H54 (cell line): ENCODE measurements at places on chromosomes 5 and 9.

DNA sequence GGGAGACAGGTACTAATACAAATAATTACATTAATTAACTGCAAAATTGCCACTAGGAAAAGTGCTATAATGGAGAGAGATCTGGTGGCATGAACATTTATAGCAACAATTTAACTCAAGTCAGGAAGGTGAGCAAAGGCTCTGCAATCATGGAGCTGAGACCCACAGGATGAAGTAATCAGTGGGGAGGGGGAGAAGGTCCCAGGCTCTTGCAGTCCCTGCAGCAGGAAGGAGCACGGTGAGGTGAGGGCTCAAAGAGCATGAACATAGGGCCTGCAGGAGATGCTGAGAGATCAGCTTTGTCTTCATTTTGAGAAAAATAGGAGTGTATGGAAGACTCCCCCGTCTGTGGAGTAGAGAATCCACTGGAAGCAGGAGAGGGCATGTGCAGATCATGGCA lies 6.5 kb downstream of the PTPN3 start:
- DNase-seq, result no peak

GRCh38 chr9:125810161-125810560 lies 63.0 kb downstream of the PBX3 start:
- no peak for DNase-seq

DNA sequence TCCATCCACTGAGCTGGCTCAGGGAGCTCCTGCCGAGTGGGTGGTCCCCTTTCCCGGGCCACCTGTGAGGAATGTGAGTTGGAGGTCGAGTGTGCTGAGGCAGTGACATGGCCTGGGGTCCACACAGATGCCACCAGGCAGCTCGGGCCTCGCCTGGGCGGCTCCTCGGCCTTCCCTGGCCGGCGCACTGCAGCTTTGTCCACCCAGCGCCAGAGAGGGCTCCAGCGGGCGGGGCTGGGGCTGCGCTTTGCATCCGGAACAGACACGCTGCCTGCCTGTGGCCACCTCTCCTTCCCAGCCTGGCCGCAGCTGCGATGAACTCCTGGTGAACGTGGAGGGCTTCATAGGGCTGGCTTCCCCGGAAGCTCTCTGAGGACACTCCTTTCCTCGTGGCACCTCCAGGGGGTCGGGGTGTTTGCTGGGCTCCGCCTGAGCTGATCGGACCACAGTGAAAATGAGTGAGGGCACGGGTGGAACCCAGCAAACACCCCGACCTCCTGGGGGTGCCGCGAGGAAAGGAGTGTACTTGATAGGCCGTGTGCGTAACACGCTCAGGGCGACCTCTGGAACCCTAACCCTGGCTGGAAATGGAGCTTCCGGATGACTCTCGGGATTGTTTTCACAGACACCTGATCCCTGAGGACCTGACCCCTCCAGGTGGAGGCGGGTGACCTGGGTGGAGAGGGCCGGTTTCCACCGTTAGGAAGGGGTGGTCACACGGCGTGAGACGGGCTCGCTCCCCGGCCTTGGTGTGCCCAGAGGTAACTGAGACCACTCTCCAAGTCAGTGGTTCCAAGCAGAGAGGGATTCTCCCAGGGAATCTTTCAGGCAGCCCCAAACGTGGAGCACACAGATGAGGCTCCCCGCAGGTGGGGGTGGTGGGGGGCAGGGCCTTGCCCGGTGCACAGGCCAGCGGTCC lies 31.8 kb upstream of the RXRA start:
- no peak for DNase-seq

DNA sequence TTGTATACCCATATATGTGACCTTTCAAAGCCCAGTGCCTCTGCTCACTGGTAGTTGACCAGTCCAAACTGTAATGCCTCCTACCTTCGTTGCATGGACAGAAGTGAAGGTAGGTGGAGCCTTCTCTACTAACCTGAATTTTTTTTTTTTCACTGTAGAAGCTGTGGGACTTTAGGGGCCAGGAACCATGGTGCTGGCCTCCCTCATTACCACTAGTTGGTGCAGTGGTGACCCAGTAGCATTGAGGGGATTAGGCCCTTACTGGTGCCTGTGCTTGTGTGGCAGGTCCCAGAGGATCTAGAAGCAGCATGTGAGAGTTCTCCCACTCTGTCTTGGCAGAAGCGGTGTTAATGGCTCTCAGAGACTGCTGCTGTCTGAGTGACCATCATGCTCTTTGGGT lies 2.3 kb downstream of the RALGPS1 start:
- no peak for DNase-seq

DNA sequence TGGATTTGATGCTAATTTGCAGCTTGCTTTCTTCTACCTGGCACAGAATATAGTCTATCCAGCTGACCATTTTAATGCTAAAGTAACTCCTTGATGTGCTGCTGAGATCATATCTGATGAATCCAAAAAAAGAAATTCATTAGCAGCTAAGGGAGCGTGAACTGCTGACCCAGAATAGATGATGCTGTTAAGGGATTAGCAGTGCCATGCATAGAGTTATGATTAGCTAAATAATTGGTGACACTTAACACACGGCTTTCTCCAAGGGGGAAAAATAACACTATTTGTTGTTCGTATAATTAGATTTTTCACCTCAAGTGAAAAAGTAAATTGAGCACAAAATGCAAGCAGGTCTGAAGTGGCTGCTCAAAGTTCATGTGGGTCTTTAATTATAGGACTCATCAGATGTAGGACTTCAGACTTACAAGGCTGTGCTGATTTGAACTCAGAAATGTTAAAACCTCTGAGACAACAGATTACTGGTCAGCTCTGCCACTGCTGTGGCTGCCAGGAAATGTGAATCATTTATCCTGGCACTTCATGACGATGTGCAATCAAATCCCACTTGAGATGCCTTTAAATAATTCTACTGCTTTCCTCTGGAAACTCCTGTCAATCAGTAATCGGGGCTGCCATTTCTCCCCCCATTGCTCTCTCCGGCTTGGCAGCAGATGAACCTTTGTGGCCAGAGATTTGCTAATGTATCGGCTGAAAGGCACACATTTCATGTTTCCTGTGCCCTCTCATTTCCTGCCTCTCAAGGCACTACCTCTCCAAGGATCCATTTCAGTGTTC lies 291.6 kb upstream of the C9orf72 start:
- DNase-seq, result peak; percentile 19

DNA sequence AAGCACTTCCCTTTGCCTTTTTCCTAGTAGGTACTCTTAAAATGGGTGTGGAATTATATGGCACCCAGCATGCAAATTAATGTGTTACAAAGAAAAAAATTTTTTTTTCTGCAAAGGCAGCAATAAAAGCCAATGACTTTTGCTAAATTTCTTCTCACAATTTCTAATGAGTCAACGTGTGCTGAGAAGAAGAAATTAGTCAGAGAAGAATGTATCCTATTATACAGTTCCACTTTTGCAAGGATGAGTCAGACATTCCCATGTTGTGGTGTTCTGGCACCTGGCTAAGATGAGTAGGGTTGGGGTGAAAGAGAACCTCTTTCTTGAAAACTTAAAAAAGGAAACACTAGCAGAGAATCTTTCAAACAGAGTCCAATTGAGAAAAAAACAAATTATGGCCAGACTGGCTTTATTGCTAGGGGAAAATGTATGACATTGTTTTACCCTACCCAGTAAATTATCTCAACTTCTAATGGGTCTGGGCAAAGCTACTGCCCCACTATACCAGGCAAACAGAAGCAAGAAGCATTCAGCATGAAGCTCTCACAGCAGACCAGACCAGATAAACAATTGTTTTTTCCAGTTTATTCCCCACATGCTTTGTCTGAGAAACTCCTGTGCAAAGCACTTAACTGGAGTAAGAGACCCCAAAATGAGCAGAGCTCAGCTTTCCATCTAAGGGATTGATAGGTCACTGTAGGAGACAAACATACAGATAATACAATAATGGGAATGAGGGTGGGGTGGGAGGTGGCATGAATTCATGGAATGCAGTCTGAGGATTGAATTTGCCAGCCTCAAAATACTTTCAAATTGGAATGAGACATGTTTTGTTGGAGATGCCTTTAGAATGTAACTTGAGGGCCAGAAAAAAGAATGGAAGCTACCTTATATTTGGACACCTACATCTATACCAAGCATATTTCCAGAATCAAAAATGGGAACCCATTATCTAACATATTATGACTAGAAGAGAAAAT lies 220.8 kb upstream of the RFX3 start:
- peak; percentile 74 for DNase-seq

DNA sequence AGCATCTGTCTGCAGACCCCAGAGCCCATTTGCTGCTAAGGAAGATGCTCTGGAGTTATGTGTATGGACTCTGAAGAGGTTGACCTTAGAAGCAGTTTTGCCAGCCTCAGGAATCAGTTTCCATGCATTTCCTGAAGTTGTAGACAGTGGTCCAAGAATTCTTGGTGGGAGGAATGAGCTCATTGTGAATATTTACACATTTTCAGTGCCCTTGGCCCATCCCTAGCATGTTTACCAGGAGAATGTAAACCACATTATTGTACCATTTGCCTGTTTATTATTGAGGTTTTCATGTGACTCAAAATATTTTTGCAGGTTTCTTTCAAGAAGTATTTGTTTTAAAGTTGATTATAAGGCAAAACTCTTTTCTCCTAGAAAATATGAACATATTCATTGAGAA lies 93.8 kb downstream of the NXNL2 start:
- DNase-seq, result no peak

DNA sequence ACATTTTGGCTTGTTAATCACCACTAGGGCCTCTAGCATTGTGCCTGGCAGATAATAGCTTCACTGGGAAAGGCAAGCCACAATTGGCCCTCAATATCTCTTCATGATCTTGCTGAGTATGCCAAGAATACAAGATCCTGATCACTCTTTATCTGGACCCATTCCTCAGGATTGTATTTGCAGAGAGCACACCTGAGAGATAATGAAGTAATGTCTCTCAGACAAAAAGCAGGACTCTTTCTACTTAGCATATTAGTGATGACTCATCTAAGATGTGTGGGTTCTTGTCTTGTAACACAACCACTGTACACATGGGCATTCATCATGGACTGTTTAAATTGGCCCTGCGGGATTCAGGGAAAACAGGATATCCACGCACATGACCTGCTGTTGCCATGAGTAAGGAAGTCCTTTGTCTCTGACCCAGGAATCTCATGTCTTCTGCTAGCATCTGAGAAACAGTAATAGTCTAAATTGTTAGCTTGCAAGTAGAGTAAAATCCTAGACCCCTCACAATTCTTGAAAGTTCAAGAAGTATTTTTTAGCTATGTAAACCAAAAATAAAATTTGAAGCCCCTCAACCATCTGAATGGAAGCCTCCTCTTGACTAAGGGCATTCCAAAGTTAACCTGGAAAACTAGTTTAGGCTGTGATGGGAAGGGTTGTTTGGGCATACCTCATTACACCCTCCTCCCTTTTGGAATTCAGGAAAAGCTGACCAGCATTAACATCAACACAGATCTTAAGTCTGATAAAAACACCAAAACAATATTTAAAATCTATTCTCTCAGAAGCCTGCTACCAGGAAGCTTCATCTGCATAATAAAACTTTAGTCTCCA lies 28.0 kb upstream of the NFIL3 start:
- no peak for DNase-seq

- DNase-seq, result no peak
These were observed 6.7 kb downstream of the ADAMTSL1 start for GRCh38 chr9:18480662-18481093.

DNA sequence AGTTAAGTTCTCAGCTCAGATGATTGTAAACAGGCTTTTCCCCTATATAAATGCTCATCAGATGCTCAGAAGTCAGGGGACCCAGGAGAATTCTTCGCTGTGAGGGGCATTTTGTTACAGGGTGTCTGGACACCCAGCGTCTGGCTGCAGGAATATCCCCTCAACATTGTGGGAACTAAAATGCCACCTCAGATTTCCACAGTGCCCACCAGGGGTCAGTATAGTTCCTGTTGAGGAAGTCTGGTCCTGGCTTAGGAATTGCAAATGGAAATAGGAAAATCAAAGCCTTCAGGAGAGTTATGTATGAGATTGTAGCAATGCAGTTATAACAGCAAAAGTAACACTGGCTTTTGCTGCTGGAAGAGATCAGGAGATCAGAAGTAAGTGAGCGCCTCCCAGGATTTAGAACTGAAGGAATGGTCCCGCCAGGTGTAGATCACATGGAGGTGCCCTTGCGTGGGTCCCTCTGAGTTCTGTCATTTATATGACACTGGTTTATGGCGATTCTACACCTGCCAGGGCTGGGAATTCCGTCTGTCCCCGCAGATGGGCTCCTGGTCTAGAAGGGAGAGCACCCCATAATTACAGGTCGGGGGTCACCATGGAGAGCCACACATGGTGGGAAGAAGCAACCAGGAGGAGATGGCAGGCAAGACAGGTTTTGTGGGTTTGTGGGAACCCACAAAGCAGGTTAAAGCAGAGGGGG lies 47.1 kb upstream of the CTSL start:
- peak; percentile 80 for DNase-seq

GRCh38 chr9:127833555-127833954 lies 20.9 kb downstream of the ENG start:
- no peak for DNase-seq

GRCh38 chr5:43191740-43192557 lies at the start of gene NIM1K:
Gene NIM1K (plus strand): TSS chr5:43192225. CDS start chr5:43245776, 53,551 bp downstream.
- no peak for DNase-seq

- no peak for DNase-seq
These were observed 11.7 kb downstream of the PALM2AKAP2 start for GRCh38 chr9:109791747-109792146.

DNA sequence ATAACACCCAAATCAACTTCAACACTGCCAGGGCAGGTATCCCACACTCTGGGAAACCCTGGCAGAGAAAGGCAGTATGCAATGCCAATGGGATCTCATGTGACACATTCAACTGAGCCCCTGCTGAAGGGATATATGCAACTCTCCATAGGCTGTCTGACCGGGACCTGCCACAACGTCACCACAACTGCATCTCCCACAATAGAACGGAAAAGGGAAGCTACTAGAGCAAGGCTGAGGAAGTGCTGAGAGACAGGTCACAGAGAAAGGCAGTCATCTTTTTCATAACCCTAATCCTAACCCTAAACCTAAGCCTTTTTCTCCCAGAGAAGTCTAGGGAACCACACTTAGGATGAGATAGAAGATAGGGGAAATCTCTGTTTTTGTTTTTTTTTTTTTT lies 345.9 kb upstream of the CD180 start:
- no peak for DNase-seq

DNA sequence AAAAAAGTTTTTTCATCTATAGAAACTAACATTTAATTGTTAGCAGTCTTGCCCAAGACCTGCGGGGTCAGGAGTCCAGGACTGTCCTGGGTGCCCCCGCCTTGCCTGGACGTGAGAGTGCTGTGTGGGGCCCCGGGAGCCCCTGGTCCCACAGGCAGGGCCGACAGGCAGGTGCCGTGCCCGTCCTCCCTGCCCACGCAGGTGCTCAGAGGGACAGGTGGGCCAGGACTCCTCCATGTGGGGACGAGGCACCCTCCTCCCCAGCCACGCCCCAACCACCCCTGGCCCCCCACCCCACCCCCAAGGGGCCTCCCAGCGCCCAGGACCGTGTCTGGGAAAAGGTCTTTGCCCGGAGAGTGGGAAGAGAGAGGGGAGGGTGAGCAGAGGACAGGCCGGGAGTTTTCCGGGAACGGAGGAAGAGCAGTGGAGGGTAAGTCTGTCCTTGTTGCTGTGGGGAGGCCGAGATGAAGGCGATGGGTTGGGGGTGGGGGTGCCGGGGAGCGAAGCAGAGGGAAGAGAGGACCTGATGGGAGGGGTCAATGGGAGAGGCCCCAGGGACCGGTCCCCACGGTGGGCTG lies 2.7 kb upstream of the LCN12 start:
- DNase-seq, result no peak
